Pancreas (tissue), 10 donors: ENCODE measurements at places on chromosomes 6 and 20. TPM values are rescaled to one million over a fixed set of nuclear protein-coding genes. Genes with fewer than 3 reads are reported as not detected.

SMLR1 gene
- polyA plus RNA-seq: not detected

GMPR gene
- 25.9 TPM for polyA plus RNA-seq

TGM3 gene
- polyA plus RNA-seq: 0.40 TPM

PRRT1 gene
- polyA plus RNA-seq: 5.8 TPM

C20orf144 gene
- polyA plus RNA-seq: 0.15 TPM

HLA-DPA1 gene
- 5.5 TPM for polyA plus RNA-seq

ADA gene
- polyA plus RNA-seq: 6.0 TPM

PEX3 gene
- polyA plus RNA-seq: 9.2 TPM

KHDC1L gene
- polyA plus RNA-seq: 0.38 TPM

DLL1 gene
- polyA plus RNA-seq: 16.4 TPM

PSORS1C1 gene
- 1.9 TPM for polyA plus RNA-seq

PRPH2 gene
- 0.34 TPM for polyA plus RNA-seq

LIN28B gene
- polyA plus RNA-seq: not detected

FRMD1 gene
- 0.02 TPM for polyA plus RNA-seq

SULF2 gene
- polyA plus RNA-seq: 7.7 TPM

TAF4 gene
- polyA plus RNA-seq: 5.7 TPM

SAMD5 gene
- polyA plus RNA-seq: 3.8 TPM

RBBP8NL gene
- 4.8 TPM for polyA plus RNA-seq

PFDN4 gene
- polyA plus RNA-seq: 29.0 TPM

TTK gene
- polyA plus RNA-seq: 0.11 TPM
